Esophagus squamous epithelium (tissue), 5 donors: ENCODE measurements at places on chromosomes 1 and 21. TPM values are rescaled to one million over a fixed set of nuclear protein-coding genes. Genes with fewer than 3 reads are reported as not detected.

DNA sequence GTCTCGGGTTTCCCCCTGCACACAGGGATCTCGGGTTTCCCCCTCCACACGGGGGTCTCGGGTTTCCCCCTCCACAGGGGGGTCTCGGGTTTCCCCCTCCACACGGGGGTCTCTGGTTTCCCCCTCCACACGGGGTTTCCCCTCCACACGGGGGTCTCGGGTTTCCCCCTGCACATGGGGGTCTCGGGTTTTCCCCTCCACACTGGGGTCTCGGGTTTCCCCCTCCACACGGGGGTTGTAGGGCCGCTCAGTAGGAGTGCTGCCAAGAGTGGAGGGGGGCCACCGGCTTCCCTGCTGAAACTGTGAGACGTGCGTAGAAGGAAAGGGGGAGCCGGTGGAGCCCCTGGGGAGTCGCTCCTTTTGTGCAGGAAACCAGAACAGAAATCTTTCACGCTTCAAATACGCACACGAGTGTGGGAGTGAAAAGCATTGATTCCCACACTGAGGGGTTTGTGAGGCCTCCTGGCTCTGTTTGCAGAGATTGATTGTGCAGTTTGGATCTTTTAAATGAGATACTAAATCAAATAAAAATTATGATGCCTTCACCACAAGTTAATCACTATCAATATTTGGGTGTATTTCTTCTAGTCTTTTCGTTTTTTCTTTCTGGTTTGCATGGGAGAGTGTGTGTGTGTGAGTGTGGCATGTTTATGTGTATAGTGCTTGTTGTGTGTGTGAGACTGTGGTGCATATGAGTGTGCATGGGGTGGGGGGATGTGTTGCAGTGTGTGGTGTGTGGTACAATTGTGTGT lies 54.3 kb upstream of the TRAPPC10 start:
- H3K27me3 ChIP-seq, result no peaks in the 10 kb centered on the region
- H3K4me1 ChIP-seq, result peaks cover 7% of the 10 kb centered on the region
- H3K36me3 ChIP-seq, result no peaks in the 10 kb centered on the region

The TMEM51 gene
- total RNA-seq, result 15.0 TPM

GRCh38 chr1:2617971-2618470 lies 14.8 kb downstream of the MMEL1 start:
- H3K27ac ChIP-seq, result no peak overlapping the region
- no peak for DNase-seq
- H3K36me3 ChIP-seq, result no peaks in the 10 kb centered on the region

GRCh38 chr1:110667776-110668175 lies 7.0 kb downstream of the KCNA3 start:
- H3K27me3 ChIP-seq, result no peaks in the 10 kb centered on the region
- H3K27ac ChIP-seq, result no peak overlapping the region
- no peak for DNase-seq
- H3K36me3 ChIP-seq, result no peaks in the 10 kb centered on the region

GRCh38 chr21:42352441-42353095 lies 1.8 kb upstream of the TFF2 start:
- H3K4me1 ChIP-seq, result no peaks in the 10 kb centered on the region
- no peak overlapping the region for H3K4me3 ChIP-seq
- no peak for DNase-seq
- H3K27ac ChIP-seq, result no peak overlapping the region
- no peaks in the 10 kb centered on the region for H3K36me3 ChIP-seq
- no peaks in the 10 kb centered on the region for H3K27me3 ChIP-seq

The C1QTNF12 gene
- total RNA-seq, result 3.0 TPM

The PLA2G2D gene
- not detected for total RNA-seq

The TTC34 gene
- total RNA-seq, result not detected

DNA sequence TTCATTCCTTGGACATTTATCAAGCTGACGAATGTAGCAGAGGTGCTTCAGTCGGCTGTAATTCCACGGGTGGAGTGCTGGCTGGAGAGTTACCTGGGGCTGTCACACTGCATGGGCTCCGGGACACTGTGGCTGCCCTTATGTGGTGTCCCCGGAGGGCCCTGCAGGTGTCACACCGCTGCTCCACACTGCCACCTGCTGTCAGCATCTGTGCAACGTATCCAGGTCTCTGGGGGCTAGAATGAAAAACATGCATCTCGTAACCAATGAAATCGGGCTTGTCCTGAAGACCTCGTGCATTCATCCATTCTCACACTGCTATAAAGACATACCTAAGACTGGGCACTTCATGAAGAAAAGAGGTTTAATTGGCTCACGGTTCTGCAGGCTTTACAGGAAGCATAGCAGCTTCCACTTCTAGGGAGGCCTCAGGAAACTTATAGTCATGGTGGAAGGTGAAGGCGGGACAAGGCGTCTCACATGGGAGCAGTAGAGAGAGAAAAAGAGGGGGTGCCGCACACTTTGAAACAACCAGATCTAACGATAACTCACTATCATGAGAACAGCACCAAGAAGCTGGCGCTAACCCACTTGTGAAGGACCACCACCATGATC lies 46.7 kb upstream of the PCBP3 start:
- no peaks in the 10 kb centered on the region for H3K4me1 ChIP-seq
- no peak overlapping the region for H3K4me3 ChIP-seq
- no peaks in the 10 kb centered on the region for H3K36me3 ChIP-seq
- no peak overlapping the region for H3K27ac ChIP-seq
- no peak for DNase-seq

The B3GALT5 gene
- 0.83 TPM for total RNA-seq
